Dermis microvascular lymphatic vessel endothelial cell (primary cell): ENCODE measurements at places on chromosomes 13 and 19. TPM values are rescaled to one million over a fixed set of nuclear protein-coding genes. Genes with fewer than 3 reads are reported as not detected.

Gene PCP2
- total RNA-seq, result not detected in 2 replicates

DNA sequence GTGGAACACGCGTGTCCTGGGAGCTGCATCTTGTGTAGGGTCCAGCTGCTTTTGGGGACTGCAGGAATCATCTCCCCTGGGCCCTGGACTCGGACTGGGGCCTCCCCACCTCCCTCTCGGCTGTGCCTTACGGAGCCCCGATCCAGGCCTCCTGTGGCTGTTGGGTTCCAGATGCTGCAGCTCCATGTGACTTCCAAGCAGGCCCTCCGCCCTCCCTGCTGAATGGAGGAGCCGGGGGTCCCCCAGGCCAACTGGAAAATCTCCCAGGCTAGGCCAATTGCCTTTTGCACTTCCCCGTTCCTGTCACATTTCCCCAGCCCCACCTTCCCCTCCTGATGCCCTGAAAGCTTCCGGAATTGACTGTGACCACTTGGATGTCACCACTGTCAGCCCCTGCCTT is 6.2 kb upstream of the PGLS start:
- no peak for DNase-seq

GRCh38 chr19:57382806-57383488 is 6.7 kb upstream of the ZNF548 start:
- no peak for DNase-seq

DNA sequence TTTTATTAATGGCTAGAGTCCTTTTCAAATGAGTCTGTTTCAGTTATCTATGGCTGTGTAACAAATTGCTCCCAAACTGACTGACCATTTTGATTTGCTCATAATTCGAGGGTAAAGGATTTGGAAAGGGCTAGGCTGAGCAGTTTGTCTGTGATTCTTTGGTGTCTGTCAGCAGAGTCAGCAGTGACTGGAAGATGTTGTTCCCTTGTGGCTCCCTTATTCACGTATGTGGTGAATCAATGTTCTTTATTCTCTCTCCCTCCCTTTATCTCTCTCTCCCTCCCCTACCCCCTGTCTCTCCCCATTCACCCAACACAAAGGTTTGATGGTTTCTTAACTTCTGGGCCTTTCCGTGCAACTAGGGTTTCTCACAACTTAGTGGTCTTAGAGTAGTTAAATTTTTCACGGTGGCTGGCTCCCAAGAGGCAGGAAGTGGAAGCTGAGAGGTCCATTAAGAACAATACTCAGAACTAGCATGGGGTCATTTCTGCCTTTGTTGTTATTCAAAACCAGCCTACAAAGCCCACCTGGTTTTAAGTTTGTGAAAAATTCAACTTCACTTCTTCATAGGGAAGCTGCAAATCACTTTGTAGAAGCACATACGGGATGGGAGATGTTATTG is 772.5 kb upstream of the SLITRK1 start:
- DNase-seq, result no peak

- DNase-seq, result no peak
These were observed 74.5 kb upstream of the FRY start for GRCh38 chr13:31956980-31957644.

GRCh38 chr19:10361569-10362011 is 18.8 kb downstream of the TYK2 start:
- no peak for DNase-seq
